ENCODE measurements at places on chromosomes 7 and 10. TPM values are rescaled to one million over a fixed set of nuclear protein-coding genes. Genes with fewer than 3 reads are reported as not detected.
A peak's percentile ranks its signal among the peaks of the same experiment; 100 is the strongest.

DNA sequence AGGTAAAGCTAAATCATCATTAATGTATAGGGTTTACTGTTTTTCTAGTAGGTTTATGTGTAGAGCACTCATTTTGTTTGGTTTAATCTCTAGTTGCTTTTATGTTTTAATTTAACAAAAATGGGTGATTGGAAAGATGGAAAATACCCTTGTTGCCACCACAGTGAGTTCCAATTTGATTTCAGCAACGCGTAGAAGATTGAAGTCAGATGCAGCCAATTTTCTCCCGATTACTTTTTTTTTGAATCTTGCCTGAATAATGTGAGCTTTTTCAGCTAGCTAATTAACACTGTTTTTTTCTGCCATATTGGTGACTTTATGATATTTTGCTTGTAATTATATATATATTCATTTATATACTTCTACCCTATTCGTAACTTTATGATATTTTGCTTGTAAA, 293.8 kb downstream of the SDK1 start:
- DNase-seq: no peak

GRCh38 chr10:108735380-108735779, 1187.9 kb downstream of the XPNPEP1 start:
- no peak for DNase-seq

DNA sequence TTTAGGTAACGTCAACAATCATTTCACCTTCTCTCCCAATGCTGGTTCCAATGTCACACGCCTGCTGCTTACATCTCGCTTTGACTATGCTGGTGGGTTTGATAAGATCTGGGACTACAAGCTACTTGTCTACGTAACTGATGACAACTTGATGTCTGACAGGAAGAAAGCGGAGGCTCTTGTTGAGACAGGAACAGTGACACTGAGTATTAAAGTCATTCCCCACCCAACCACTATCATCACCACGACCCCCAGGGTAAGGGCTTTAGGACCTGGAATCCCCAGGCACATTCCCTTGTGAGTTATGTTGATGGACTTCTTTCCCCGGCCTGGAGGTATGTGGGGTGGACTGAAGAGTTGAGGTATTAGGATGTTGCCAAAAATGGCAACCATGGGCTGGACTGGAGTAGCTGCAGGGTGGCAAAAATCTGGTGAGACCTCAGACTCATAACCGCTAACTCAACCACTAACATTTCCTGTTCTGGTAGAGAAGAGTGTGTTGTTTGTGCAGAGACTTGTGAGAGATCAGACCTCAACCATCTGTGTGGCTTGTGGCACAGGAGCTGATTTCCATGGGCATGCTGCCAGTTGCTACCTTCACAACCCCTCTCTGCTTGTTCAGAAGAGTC, 59.2 kb downstream of the CDHR3 start:
- DNase-seq: no peak

DNA sequence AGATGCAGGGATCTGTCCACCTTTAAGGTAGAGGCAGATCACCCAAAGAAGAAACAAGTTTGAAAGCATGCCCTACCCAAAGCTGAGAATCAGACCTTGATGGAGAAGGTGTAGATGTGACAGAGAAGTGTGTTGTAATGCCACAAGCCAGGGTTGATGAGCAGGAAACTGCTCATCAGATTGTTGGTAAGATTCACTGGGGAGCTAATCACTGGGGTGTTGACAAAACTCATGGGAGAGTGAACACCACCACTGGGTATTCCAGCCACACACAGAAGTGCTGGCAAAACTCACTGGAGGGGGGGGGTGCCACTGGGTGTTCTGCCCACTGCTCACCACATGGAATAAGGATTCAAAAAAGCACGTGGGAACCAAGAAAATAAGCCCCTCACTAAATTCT, 95.2 kb downstream of the IQUB start:
- no peak for DNase-seq

DNA sequence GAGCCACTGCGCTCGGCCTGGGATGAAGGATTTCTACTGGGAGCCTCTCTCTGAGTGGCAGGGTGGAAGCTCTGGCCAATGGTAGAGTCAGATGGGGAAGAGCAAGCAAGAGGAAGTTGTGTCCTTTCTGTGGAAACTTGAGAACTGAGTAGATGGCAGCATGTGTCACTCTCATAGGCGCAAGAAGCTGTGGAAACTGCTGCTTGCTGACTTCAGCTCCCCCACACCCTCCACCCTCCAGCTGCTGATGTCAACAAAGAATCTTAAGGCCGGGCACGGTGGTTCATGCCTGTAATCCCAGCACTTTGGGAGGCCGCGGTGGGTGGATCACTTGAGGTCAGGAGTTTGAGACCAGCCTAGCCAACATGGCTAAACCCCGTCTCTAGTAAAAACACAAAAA, 39.8 kb upstream of the SRGN start:
- DNase-seq: no peak

Gene CALU
- total RNA-seq: 170 TPM

Gene CLIP2
- 4.3 TPM for total RNA-seq

Gene PLAC9
- not detected for total RNA-seq

- no peak for DNase-seq
Observed at GRCh38 chr7:121180436-121181063, 148.2 kb upstream of the WNT16 start.

GRCh38 chr10:105956550-105956949, 1208.0 kb downstream of the SORCS1 start:
- DNase-seq: no peak

- no peak for DNase-seq
Observed at GRCh38 chr7:134084488-134085144, 42.5 kb upstream of the LRGUK start.

Gene FAM180A
- total RNA-seq: not detected

DNA sequence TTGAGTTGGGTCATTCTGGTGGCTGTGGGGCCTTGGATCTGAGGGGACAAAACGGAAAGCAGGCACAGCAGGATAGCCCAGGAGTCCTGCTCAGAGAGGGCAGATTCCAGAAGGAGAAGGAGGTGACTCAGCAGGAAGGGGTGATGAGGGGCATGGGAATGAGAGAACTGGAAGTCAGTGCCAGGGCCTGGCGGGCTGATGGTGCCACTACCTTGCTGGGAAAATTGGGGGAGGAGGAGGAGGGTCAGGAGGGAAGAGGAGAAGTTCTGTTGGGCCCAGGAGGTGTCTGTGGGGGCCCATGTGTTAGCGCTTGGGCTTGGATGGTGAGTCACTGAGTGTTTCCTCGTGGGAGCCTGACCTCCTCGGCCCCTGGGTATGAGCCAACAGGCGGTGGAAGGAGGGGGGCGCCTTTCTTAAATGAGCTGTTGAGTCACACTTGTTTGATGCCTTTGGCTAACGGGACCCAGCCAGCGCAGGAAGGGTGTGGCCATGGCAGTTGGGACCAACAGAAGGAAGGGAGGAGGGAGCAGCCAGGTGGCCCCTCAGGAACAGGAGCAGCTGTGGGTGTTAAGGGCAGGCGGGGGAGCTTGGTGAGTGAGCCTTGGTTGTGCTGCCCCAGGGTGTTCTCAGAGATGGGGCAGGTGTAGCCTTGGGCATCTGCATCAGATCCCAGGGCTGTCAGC, 130.0 kb upstream of the BTBD16 start:
- no peak for DNase-seq

DNA sequence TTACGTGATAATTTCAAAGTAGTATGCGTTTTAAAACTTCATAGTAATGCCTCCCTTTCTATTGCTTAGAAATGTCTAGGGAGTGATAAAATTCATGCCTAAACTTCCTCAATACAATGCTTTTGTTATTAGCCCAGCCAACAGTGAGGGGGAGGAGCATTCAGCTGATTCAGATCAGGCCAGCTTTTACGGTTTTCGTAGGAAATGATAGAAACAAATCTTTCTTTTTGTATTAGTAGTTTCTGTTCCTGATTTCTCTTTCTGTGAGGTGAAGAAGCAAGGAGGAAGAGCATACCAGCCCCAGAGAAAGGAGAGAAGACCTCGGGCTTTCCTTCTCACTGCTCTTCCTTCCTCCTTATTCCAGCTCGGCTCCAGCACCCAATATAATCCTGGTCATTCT, 35.2 kb upstream of the ITPRID1 start:
- DNase-seq: no peak

DNA sequence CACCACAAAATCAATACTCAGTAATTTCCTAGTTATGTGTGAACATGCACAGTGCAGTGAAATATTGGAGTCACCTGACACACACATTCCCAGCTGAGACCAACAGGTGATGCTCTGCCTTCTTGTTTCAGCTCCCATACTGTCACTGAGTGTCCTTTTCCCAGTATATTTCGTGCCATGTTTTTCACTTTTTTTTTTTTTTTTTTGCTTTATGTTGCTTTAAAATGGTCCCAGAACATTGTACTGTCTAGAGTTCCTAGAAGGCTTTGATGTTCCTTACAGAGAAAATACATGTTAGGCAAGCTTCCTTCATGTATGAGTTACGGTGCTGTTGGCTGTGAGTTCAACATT, 45.6 kb downstream of the ELAPOR2 start:
- no peak for DNase-seq

GRCh38 chr10:31219306-31219705, 99.7 kb upstream of the ZEB1 start:
- DNase-seq: no peak

DNA sequence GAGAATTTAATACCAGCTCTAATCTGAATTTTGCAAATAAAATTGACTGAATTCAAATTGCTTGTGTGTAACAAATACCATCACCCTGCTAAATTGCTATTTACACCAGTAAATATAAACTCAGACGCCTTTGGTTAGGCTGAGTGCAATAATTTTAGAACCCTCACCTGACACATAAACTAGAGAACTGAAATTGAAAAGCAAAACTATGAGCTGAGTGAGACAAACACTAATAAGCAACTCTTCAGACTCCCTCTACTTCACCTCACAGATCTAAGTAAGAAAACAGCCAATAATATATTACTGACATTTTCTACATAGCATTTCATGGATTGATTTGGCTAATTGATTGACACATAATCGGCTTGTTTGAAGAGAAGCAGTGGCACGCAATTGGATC, 621.2 kb downstream of the REEP3 start:
- no peak for DNase-seq

GRCh38 chr7:751826-752225, 24.7 kb upstream of the PRKAR1B start:
- no peak for DNase-seq

GRCh38 chr7:47580811-47581331, 1.0 kb downstream of the TNS3 start:
- DNase-seq: no peak

DNA sequence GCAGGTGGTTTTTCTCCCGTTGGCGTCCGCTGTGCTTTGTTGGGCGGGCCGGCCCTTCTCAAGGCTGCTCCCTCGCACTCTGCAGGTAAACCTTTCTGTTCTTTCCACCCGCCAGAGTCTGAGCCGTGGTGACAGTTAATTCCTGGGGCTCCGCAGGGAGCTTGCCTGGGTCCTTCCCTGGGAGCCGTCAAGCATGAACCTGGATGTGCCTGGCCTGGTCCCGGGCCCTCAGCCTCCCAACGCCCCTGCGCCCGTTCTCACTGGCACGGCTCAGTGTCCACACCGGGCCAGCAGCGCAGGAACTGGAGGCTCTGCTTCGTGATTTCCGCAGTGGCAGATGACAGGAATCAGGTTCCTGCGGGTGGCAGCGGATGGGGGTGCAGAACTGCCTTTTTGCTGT, 10.9 kb upstream of the NKX6-2 start:
- no peak for DNase-seq

DNA sequence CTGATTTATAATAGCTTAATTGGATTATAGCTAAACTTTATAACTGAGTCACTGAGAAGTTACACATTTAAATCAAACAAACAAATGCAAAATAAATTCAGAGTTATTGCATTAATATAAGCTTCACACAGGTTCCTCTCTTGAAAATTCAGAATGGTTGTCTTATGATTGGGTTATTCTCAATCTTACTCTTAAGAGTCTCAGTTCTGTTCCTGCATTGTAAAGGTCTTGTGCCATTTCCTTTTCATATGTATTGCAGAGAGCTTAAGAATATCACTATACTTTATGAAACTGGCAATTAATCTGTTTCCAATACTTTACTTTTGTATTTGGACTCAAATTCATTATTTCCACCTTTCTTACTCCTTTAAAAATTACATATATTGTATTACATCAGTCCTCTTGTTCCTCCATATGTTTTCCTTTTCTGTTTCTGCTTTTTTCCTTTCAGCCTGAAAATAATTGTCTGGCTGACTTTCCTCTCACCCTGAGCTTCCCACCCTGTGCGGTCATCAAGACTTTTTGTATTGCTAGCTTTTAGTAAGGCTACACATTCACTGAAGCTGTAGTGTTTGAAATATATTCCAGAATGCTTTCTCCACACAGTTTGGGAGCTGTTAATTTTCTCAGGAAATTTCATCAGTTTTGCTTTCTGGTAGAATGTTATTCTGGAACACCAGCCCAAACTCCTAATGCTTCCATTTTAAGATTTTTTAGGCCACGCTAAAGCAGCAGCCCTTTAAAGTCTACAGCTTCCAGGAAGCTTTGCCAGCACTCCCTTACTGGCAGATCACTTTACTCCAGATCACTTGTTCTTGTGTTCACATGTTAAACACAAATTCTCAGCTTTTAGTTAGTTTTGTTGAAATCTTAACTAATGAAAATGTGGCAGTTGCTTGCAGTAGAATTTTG, 139.4 kb downstream of the KCND2 start:
- DNase-seq: no peak

DNA sequence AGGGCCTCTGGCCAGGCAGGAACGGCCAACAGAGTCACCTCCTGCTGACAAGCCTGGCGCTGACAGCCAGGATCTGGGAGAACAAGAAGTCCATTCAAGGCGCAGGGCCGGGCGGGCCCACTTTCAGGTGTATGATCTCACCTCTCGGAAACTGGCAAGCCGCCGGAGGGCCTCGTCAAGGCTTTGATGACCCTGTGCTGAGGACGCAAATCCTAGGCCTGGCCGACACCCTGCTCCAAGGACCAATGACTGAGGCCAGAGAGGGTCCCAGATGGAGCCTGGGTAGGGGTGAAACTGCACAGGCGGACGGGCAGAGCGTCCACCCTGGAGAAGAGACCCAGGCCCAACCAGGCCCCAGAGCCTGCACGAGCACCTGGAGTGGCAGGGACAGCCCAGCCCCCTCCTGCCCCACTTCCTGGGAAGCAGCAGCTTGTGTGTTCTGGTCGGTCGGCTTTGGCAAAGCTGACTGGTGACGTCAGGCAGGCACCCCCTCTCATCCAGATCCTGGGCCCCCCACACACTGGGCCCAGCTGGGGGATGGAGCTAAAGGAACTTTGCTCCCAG, 30.6 kb downstream of the MYL10 start:
- DNase-seq: no peak

DNA sequence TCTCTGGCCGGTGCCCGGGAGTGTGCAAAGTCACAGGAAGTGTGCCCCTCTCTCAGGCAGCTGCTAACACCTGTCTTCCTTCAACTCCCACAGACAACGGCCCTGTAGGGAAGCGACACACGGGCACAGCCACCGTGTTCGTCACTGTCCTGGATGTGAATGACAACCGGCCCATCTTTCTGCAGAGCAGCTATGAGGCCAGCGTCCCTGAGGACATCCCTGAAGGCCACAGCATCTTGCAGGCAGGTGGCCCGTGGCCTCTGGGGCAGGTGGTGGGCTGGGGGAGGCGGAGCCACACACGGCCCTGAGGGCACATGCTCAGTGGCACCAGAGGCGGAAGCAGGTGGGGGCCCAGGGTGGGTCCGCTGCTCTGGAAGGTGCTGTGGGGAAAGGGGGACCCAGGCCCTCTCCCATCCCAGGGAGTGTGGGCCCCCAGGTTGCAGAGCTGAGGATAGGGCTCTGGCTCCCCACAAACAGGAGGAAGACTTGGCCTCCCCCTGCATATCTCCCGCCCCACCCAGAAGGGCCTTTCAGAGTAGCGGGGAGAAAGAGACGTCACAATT, 6.9 kb downstream of the C10orf105 start:
- peak; percentile 56 for DNase-seq

Gene ANKRD61
- total RNA-seq: not detected

Gene FAM25A
- total RNA-seq: not detected

Gene SLC39A12
- not detected for total RNA-seq

Gene ZMIZ1
- 30.3 TPM for total RNA-seq

GRCh38 chr10:17835688-17836087, 26.5 kb downstream of the MRC1 start:
- DNase-seq: no peak
